ENCODE measurements at places on chromosomes 2 and 18.

GRCh38 chr2:48901015-48901343 is 145.5 kb upstream of the LHCGR start:
- no peak for DNase-seq

DNA sequence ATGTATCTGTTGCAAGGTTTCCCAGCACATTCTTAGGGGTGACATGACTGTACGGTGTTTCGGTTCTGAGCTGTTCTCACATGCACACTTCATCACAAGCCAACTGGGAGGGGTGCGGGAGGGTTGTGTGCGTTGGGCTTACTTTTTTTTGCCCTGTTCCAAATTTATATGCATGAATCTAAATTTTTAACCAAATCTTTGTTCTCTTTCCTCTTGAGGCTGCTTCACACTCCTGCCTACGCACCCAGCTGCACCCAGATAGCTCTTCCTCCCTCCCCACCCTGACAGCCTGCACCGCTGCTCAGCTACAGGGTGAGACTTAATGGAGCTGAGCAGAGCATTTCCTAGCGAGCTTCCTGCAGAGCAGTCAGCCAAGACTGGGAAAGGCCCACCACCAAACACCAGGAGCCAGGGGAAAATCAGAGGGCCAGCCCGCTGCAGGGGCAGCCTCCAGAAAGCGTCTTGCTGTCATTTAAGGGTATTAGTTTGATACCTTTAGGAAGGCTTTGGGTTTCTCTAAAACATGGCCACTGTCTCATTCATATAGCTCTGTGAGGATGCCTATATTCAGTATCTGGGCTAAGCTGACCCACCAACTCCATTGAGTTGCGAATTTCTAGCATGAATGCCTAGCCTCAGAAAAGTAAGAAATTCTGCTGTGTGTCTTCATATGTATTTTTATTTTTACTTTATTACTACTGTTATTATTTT is 84.5 kb downstream of the POU3F3 start:
- DNase-seq: no peak

DNA sequence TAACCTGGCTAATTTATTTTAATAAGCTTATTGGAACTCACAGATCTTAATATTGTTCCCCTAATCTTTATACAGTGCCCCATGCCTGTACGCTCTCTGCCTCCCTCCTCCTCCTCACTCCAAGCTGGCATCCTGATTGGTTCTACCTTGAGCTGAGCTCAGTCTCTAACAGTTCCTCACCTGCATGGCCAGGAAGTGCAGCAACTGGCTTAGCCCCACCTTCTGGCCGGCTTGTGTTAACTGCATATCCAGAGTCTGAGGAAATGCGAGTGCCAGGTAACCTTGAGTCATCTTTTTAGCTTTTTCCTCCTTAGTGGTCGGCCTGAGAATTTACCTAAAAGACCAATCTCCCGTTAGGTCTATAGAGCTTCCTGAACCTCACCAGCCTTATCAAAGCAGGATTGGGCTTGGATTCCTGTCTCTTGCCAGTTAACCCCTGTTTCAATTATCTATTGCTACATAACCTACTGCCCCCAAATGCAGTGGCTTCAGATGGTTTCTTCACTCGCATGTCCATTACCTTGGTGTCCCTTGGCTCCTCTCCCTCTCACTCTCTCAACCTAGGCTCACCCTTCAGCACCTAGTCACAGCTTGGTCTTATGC is 89.5 kb upstream of the STK39 start:
- peak; percentile 31 for DNase-seq

GRCh38 chr18:48887294-48887904 is 63.4 kb downstream of the SMAD7 start:
- no peak for DNase-seq

DNA sequence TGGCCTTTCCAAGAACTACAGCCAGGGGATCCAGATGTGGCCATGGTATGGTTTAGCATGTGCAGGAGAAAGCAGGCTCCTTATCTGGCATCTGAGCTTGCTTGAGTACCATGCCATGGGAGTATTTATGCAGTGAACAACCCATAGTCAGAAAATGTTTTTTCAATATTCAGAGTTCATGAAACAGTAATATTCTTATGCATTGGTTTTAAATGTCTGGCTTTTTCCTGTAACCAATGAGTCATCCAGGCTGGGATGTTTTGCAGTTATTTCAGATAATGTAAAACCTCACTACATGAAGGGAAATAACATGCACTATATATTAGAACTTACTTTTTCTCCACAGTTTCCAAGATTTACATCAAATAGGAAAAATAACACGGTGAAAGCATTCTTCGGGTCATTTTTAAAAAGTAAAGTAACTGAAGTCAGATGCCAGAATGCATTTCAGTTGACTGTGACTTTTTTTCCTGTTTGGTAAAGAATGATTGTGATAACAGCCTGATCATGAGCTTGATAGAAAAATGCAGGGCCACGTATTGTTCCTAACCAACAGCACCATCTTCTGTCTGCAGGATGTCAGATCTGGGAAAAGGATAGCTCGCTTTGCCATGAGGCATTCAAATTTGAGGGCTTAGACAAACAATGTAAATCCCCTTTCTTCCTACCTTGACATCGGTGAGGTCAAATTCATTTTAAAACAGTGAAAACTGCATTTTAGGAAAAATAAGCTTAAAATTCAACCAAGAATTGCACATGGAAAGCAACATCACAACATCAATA is 152.8 kb downstream of the DSC3 start:
- no peak for DNase-seq

DNA sequence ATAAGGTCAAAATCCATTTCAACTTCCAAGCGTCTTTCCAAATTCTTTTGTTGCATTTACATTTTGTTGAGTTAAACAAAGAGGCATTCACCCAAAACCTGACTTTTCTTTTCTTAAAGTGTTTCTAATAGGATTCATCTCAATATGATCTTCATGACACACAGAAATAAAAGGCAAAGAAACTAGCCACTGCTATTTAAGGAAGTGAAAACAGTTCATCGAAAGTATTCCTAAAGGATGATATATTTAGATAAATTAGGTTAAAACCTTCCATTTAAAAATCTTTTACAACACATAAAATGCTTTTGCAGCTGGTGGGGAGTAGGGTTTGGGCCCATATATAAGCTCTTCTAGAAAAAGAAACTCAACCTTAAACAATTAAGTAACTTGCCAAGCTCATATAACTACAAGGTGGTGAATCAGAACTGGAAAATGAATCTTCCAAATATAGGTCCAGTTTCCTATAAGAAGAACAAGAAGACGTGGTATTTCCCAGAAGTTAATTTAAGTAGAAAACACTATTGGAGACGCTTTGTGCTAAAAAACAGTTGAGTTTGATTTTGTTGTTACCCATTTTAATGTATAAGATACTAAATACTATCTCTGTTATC is 336.0 kb upstream of the HNRNPA3 start:
- no peak for DNase-seq

DNA sequence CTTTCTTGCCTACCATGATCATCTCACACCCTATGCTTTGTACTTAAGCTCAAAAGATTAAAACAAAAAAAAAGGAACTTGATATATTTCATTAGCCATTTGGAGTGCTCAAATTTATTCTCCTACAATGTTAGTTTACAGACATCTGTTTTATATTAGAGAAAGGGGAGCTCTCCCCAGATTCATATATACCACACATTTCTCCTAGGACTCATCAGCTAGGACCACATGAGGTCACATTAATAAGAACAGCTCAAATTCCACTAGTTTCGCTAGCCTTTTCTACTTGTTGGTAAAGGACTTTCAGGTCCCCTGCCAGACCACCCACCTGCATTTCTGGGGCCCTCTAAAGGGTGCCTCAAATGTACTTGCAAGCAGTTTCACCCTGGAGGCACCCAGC is 151.2 kb upstream of the MMADHC start:
- no peak for DNase-seq

DNA sequence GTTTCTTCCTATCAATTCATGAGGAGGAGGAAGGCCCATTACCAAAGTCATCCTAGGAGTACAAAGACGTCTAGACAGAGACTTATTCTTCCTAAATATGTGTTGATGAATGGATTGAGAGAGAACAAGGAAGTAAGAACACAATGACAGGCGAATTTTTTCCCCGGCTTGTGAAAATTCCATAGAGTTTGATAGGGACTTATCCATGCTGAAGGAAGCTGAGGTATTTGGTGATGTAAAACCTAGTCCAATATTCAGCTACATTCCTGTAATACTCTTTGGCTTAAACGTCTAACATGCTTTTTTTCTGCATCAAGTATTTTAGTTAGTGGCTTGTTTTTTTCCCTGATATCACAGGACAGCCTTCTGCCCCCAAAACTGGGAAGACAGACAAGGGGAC is 121.9 kb upstream of the MYT1L start:
- no peak for DNase-seq

DNA sequence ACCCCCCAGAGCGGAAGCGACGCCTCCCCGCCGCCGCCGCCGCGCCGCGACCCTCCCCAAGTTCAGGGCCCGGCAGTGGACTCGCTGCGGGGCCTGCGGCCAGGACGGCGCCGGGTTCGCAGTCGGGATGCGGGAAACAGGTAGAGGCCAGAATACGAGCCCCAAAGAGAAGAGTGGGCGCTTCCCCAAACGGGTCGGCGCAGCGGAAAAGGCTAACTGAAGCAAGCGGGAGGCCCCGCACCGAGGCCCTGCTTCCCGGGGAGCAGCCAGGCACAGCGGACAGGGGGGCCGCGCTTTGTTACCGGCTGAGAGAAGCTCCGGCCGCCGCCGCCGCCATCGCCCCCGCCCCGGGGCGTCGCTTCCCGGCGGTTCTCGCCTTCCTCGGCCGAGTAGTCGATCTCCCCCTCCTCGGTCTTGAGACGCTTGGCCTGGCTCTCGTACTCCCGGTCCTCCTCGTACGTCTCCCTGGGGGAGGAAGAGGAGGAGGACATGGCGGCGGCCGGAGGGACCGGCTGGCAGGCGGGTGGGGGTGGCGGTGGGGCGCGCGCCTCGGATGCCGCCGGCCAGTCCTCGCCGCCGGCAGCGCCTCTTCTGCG is 494 bp downstream of the HNRNPLL start:
- no peak for DNase-seq

DNA sequence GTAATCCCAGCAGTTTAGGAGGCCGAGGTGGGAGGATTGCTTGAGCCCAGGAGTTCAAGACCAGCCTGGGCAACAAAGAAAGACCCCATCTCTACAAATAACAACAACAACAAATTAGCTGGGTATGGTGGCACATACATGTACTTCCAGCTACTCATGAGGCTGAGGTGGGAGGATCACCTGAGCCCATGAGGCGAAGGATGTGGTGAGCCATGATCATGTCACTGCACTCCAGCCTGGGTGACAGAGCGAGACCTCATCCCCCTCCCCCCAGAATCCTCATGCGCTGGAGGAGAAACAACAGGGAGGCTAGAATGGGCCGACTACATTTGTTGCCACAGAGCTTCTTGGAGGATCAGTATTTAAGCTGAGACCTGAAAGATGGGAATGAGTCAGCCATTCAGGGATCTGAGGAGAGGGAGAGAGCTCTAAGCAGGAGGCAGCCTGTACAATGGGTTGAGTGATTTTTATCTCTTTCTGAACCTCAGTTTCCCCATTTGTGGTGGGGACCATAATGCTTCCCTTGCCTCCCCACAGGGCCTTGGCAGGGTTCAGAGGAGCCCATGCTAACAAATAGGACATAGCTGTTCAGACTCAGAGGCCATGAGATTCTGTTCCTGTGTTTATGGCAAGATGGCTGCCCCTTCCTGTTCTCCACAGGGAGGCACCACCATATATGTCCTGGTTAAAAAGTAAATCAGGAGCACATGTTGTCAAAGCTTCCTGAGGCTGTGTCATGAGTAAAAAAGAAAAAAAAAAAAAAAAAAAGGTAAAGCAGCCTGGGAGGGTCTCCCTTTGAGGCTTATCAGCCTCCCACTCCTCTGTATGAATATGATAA is 131.4 kb upstream of the HAAO start:
- no peak for DNase-seq

- DNase-seq: no peak
Measured at GRCh38 chr2:42863320-42863719, 70.9 kb upstream of the HAAO start.

DNA sequence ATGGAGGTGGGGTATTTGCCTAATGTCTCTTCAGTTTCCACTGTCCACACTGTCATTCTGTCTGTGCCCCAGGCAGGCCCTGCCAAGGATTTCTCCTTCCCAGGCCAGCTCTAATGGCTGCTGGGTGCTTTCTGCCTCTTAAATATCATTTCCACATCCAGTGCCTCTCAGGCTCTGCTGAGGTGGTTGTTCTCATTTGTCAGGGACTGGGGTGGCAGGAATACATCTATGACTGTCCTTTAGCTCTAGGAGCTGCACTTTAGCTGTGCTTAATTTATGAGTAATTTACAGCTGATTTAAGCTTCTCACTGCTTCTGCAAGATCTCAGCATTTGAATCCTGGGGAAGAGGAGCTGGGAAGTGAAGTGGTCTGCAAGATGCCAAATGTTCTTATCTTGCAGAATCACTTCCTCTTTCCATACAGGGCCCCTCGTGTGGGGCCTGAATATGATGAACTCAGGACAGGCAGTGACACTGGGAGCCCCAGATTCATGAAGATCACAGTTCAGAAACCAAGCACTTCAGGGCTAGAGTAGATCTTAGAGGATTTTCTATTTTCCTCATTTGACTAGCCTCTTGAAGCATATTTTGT is 150.2 kb downstream of the FSHR start:
- DNase-seq: no peak

DNA sequence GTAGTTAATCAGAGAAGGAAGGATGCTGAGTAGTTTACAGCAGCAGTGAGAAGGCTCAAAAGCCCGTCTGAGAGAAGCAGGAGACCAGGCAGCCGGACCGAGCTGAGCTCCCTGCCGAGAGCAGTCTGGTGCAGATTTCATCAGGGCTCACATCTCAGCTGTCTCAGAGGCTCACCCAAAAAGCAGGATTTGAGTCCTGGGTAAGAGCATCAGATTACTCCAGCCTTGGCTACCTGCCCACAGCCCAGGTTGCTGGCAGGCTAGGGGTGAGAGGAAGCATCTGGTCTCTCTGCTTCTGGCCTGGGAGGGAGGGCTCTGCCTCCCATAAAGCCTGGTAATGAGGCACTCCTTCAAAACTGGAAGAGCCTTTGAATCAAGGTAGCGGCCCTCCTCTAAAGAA is 140.5 kb downstream of the ST6GAL2 start:
- DNase-seq: no peak
